ENCODE measurements at places on chromosomes 3 and 15.

DNA sequence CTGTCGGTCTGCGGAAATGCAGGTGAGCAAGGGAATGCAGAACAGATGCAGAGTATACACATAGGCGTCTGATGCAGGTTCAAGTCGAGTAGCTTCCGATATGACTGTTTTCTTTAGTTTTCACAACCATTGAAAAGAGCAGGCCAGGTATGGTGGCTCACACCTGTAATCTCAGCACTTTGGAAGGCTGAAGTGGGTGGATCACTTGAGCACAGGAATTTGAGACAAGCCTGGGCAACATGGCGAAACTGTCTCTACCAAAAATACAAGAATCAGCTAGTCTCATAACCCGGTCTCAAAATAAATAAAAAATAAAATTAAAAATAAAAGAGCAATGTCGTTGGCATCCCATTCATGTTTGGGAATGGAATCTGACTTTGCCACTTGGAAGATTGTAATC, 101.5 kb downstream of the PTPRG start:
- DNase-seq, result no peak

GRCh38 chr3:190618330-190619030, 104.6 kb downstream of the IL1RAP start:
- no peak for DNase-seq

GRCh38 chr3:128497305-128498126, 4.5 kb upstream of the GATA2 start:
- peak; percentile 86 for DNase-seq

DNA sequence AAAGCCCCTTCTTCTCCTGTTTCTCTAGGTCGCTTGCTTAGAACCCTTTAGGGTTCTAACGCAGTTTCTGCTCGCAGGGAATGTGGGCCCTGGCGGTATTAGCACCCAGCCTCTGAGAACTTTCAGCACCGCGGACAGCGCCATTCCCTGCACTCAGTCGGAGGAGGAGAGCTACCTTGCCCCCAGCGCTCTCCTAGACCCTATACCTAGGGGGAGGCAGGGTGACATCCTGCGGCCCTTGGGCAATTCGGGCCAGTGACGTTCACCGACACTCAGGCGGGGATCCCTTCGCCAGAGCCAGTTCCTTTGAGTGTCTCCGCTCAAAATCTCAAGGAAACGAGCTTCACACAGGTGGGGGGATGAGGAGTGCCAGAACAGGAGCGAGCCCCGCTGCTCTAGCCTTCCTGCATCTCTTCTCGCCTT, 1.3 kb downstream of the SLC7A14 start:
- DNase-seq, result no peak

DNA sequence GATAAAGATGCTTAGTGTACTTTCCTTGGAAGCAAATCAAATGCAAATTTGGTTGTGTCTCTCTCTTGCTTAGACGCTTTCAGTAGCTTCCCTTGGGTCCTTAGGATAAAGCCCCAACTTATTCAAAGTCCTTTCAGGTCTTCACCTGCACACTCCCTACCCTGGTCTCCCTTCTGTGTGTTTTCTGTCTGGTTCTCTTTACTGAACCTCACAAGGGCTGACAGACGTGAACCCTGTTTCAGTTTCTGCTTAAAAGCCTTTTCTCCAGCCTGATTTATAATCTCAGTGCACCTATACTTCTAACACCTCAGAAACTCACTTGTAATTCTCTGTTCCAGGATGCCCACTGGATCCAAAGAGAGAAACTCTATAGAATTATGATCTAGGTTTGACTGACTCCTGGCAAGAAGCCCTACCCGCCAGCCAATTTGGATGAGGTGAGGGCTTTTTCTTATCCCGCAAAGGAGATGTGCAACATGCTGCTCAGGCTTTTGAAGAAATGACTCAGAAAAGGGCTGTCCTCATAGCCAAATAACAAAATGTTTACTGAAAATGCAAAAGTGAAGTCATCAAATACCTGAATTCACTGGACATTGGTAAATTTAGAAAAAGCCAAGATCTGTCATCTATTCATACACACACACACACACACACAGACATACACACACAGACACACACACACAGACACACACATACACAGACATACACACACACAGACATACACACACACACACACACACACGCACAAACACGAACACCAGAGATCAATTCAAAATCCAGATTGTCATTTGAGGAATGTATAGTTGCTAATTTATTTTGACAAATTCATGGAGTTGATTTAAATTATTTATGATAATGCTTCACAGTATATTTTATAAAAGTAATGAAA, 102.4 kb upstream of the EOMES start:
- DNase-seq, result no peak

DNA sequence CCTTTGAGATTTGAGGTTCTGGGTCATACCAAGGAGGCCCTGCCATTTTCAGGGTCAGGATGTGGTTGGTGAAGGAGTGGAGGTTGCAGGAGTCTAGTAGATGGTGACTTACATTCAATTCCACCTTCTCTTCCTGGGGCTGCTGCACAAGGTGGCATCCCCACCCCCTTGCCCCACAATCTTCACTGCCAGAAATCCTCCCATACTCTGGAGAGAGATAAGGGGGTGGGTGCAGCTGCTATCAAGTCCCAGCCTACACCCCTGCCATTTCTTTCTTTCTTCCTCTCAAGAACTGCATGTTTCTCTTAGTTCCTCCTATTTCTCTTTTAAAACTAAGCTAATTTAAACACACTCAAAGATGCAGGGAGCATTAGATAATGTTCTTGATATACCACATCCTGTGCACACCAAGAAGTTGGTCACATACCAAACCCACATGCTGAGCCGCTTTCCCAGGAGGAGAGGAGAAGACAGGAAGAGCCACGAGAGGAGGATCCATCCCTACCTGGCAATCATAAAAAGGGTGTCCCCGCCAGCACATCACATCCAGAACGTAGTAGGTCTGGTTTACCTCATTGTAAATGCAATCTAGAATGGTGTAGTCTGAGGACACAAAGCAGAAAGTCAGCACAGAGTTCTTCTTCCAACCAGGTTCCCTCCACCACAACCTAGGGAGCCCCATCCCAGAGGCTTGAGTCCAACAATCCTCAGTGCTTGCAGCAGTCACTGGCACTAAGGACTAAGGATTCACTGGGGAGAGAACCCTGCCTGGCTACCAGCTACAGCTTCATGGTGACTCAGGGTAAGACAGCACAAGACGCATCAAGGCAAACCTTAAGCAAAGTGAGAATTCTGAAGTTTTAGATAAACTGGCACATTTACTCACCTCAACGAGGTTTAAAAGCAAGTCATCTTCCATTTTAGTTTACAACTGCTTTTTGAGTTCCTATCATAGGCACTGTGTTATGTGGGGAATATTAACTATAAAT, 18.5 kb downstream of the SNUPN start:
- DNase-seq, result no peak

DNA sequence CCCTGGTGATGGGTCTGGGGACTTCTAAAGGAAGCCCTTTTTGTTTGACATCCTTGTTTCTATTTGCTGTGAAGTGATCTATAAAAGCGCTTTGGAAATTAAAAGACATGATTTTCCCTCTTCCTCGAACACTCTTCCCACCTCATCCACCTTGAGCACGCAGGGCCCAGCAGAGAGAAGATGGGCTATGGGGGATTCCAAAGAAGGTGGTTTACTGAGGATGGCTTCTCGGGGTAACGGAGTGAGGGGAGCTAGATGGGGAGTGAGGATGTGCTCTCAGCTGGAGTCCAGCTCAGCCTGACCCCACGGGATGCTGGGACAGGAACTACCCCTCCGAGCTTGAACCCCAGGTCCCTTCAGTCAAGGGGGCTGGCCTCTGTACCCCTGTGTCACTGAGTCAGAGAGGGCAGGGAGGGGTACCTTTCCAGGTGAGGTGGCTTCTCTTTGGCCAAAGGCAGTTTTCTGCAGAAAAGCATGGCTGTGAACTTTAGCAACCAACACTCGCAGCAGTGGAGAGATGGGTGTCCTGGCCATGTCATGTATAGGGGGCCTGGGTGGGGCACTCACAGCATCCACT, 180.7 kb upstream of the SMAD3 start:
- DNase-seq, result no peak

GRCh38 chr3:103367481-103367880, 932.7 kb downstream of the ZPLD1 start:
- no peak for DNase-seq

- DNase-seq, result no peak
Observed at GRCh38 chr3:128392818-128393544, 73.7 kb downstream of the DNAJB8 start.
